NCI-H526 (cell line): ENCODE measurements at places on chromosomes 1 and 21.

DNA sequence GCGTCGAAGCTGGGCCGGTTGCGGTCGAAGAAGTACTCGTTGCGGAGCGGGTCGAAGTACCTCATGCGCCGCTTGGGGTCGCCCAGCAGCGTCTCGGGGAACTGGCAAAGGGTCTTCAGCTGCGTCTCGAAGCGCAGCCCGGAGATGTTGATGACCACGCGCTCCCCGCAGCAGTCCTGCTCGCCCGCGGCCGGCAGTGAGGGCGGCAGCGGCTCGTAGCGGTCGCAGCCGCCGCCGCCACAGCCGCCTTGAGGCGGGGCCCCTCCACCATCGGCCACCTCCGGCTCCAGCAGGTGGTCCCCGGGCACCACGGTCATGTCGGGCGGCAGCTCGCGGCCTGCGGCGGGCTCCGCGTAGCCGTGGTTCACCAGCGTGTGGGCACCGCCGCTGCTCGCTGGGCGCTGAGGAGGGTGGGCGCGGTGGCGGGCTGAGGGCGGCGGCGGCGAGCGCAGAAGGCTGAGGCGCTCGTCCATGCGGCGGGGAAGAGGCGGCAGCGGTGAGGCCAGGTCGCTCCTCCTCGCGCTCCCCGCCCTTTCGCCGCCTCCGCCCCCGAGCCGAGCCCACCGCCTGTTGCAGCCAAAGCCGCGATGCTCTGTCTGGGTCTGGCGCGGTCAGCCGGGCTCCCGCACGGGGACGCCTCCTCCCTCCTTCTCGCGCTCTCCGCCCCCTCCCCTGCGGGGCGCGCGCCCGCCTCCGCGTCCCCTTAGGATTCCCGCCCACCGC lies at the start of gene KCNA3:
Gene KCNA3, minus strand, starts transcription at position 604 of the 723 bp plus-strand sequence. Its CDS starts 131 bp downstream, at position 473.
- DNase-seq: peak; percentile 12

DNA sequence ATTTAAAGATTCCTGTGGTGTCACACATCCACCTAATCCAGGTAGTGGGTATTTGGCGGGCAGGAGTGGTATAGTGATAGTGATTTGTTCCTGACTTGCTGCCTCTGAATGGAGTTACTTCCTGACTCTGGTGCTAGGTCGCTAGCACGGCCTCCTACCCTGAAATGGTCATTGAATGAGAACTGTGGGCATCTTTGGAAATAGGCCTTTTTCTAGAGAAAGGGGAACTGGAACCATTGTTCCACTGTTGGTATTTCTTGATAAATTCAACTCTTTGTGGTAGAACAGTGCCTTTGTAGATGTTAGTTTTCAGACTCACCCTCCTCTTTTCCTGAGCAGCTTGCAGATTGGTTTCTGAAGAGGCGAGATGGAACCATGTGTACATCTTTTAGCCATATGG lies 1.5 kb downstream of the QSOX1 start:
- no peak for DNase-seq

DNA sequence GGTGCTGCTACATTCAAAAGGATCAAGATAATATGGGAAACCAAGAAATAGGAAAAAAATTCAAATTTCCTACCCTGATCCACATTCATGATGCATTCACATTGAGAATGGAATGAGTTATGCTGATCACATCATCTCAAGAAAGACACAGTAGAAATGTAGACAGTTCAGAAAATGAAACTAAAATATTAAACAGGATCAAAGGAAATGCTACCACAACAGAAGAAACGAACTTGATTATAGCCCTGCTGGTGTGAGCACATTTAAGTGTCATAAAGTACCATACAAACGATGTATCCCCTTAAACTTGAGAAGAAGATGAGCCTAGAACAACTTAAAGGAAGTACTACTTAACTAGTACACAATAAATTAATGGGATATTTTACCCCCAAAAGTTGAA lies 21.3 kb downstream of the SYDE2 start:
- no peak for DNase-seq

DNA sequence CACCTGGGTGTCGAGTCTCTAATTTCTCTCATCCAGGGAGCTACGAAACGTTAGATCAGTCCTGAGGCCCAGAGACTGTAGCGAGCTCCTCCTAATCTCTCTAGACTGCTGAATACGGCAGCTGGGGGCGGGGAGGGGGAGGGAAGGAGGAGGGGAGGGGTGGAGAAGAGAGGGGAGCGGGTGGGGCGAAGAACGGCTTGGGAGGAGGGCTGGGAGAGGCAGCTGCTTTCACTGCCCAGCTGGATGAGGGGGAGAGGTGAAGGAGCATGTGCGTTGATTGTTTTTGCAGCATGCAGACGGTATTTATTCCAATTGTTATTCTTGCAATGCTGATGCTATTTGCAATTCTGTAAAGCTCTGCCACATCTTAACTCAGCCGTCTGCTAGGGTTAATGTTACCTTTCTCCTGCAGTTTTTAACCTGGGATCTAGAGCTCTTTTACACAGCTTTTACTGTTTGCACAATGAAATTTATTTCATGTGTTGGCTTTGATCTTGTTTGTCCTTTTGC lies 790 bp downstream of the DNAJC6 start:
- peak; percentile 78 for DNase-seq

GRCh38 chr1:97740891-97741290 lies 179.9 kb downstream of the DPYD start:
- no peak for DNase-seq

- no peak for DNase-seq
Observed at GRCh38 chr1:228920831-228921230, 185.6 kb downstream of the RHOU start.

GRCh38 chr1:182841368-182841988 lies 2.3 kb downstream of the DHX9 start:
- peak; percentile 73 for DNase-seq

DNA sequence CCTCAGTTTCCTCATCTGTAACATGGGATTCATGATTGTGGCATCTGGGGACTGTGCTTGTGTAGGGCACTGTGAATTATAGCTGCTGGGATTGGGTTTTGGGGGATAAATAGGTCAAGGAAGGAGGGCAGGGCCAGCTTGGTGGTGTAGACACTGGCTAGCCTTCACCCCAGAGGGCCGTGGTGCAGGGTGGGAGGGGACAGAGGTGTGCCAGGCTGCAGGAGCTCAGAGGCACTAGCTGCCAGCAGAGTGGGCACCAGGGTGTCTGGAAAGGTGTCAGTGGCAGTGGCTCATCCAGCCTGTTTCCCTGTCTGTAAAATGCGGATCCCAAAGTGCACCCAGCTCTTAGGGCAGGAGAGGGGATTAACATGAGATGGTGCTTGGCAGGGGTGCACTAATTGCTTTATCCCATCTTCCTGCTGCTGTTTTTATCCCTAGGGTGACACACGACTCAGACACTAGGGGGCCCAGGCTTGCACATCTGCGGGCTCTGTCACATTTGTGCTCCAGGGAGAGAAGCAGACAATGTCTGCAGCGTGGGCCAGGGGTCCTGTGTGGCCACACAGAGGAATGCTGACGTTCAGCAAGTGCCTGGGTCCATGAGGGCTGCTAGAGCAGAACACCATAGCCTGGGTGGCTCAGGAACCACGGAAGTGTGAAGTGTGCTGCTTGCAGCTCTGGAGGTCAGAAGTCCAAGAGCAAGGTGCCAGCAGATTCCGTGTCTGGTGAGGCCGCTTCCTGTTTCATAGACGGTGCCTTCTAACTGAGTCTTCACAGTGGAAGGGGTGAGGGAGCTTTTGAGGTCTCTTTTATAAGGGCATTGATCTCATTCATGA lies 19.3 kb downstream of the OBSCN start:
- no peak for DNase-seq

DNA sequence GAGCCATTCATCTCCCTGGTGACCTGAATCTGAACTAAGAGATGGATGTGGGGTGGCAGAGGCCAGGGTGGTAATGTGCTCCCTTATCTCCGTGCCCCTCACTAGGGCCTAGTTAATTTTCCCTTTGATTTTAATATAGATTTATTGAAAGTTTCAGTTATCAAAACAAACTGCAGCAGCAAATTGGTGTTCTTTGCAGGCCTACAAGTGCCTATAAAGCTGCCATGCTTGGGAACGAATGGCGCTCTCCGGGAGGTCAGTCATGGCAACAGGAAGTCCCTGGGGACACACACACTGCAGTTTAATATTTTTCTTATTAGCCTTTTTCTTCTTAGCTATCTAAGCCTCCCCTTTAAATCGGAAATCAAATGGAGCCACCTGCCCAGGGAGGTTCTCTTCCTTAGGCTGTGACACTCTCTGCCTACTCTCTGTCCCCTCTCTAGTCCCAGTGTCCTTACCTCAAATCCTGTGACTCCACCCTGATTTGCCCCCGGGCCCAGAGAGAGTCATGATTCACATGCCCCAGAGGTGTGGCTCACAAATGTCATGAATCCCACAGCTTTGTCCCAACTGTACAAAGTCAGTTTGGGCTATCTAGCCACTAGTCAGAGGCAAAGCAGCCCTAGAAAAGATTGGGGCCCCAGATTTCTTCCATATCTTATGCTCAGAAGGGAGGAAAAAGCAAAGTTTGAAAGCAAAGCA lies 4.3 kb upstream of the ERI3 start:
- DNase-seq: peak; percentile 15

- DNase-seq: no peak
Observed at GRCh38 chr1:178267646-178268094, 173.8 kb downstream of the RASAL2 start.

GRCh38 chr1:45009956-45010854 lies 919 bp downstream of the HECTD3 start:
- DNase-seq: peak; percentile 88
